Stimulated activated CD4-positive, alpha-beta T cell treated with anti-CD3 and anti-CD28 coated beads, Interleukin-12 subunit alpha, Interleukin-12 subunit beta, amount 100 ng/mL, for 24 hours (primary cell): ENCODE measurements at places on chromosomes 7 and 10.

DNA sequence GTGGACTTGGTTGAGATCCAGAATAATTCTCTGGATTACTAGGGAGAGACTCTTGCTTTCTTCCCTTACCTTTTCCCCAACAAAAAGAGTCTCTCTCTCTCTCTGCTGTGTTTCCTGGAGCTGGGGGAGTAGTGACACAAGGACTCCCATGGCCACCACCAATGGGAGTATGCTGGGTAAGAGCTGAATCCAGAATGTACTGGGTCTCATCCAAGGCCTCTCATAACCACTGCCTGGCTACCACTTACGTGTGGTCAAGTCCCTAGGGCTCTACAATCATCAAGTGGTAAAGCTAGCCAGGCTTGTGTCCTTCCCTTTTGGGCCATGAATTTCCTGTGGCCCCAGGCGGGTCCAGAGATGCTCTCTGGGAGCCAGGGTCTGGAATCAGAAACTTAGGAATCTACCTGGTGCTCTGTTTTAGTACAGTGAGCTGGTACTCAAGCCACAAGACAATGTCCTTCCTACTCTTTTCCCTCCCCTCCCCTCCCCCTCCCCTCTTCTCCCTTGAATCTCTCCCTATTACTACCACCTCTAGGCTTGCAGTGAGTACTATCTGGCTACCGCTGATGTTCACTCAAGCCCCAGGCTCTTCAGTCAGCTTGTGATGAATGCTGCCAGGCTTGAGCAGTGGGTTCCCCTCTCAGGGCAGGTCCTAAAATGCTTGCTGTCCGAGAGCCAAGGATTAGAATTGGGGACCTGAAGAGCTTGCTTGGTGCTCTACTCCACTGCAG lies 196.6 kb downstream of the BBS9 start:
- DNase-seq: no peak

DNA sequence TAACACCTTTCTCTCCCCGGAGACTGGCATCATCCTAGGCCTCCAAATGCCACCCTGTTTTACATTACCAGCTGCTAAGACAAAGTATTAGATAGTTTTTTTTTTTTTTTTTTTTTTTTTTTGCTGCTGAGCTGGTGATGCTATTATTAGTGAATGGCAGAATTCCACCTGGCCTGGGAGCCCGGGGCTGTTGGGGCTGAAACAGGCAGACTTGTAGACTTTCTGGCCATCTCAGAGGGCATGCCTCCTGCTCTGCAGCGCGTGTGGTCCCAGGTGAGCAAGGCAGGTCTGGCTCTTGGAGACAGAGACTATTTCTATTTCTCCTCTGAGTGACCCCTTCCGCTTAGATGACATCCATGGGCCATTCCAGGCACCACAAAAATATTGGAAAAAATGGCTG lies 104.2 kb downstream of the EMX2 start:
- no peak for DNase-seq

- peak; percentile 85 for DNase-seq
These were observed at the start of gene MLLT10 for GRCh38 chr10:21533467-21534279. Gene MLLT10 (plus strand): TSS chr10:21534232. CDS start chr10:21534645, 413 bp downstream.

DNA sequence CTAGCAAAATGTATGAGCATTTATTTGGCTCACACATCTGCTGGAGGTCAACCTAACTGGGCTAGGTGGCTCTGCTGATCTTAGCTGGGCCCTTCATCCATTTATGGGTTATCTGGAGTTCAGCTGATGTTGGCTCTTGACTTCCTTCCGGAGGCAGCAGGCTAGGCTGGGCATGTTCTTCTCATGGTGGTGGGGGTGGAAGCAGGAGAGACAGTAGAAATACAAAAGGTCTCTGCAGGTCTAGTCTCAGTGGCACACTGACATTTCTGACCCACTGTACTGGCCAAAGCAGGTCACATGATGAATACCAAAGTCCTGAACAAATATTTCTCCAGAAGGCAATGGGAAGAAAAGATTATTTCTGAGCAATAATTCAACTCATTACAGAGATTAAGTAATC lies 334.6 kb downstream of the CRPPA start:
- DNase-seq: no peak

DNA sequence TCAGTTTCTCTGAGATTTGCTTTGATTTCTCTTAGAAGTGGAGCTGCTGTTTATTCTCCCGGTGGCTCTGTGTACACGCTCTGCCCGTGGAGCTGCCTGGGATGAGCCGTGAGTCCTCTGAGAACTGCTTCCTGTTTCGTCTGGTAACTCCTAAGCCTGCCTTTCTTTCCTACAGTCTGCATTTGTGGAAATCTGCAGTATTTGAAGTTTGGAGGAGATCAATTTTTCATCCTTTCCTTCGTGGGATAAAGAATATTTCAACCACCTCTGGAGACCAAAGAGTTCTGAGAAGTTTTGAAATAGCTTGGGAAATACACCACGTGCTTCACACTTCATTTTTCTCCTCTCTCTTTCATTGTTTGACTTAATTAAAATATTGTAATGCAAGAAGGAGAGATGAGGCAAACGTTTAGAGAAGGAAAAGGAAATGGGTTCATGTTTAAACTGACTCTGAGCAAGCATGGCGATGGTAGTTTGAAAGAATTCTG lies 311.9 kb downstream of the LRMDA start:
- no peak for DNase-seq

GRCh38 chr7:137003086-137003485 lies 134.6 kb downstream of the CHRM2 start:
- no peak for DNase-seq

DNA sequence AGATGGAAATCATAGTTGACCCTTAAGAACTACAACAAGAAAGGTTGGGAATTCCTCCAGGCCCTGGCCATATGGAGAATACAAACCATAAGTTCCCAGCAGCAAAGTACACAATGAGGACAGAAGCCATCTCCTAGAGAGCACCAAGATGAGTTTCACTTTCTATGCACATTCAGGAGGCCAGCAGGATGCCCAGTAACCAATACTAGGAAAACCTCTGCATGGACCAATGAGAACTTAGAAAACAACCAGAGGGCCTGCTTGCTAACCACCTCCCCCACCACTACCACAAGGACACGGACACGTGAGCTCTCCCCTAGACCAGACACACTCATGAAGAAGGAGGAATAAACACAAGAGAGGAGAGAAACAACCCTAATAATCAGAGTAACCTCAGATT lies 56.3 kb downstream of the IFIT5 start:
- DNase-seq: no peak

- DNase-seq: no peak
These were observed 12.7 kb downstream of the AFAP1L2 start for GRCh38 chr10:114391599-114391998.

DNA sequence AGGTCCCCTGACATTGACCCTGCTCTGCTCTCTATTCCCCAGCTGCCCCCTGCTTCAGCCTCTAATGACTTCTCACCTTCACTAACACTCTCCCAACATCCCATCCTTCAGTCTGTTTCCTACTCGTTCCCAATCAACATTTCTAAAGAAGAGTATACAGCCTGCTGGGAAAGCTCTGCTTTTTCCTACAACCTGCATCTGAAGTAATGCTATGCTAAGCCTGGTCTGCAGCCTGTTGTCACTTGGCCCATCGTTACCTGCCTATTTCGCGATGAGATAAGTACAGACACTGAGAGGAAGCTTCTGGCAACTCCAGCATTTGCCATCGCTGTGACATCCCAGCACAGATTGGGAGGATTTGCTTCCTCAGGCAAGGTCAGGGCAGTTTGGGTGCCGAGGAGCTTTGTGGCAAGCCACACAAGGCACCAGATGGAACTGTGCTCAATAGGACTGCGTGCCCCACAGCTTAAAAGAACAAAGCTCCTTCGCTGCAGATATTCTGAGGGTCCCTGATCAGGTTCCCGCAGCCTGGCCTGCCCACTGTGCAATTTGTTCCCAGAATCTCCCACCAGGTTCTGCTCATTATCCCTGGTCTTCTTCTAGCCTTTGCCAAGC lies 51.4 kb downstream of the PKD1L1 start:
- DNase-seq: no peak

- DNase-seq: no peak
These were observed 222.5 kb downstream of the CCSER2 start for GRCh38 chr10:84550756-84551436.
